ENCODE measurements at places on chromosomes 16 and 17. TPM values are rescaled to one million over a fixed set of nuclear protein-coding genes. Genes with fewer than 3 reads are reported as not detected.

The SPATA32 gene
- total RNA-seq = 0.56 TPM

The EFCAB5 gene
- 0.60 TPM for total RNA-seq

The OR1G1 gene
- not detected for total RNA-seq

The NPIPA3 gene
- total RNA-seq = 2.7 TPM

The CLDN7 gene
- 0.60 TPM for total RNA-seq

The SLC5A2 gene
- not detected for total RNA-seq

The EXOSC6 gene
- total RNA-seq = 42.1 TPM

The PDILT gene
- total RNA-seq = not detected

The GFAP gene
- not detected for total RNA-seq

The UTS2R gene
- total RNA-seq = 0.20 TPM

The TMEM114 gene
- not detected for total RNA-seq

The TBC1D24 gene
- total RNA-seq = 19.6 TPM

The KRTAP29-1 gene
- total RNA-seq = not detected

The RAB26 gene
- 0.70 TPM for total RNA-seq

The NOMO2 gene
- total RNA-seq = 121 TPM

The KRT20 gene
- not detected for total RNA-seq

The ZNF385C gene
- not detected for total RNA-seq

The GDPD3 gene
- 4.3 TPM for total RNA-seq

The CUEDC1 gene
- not detected for total RNA-seq

The APPBP2 gene
- total RNA-seq = 23.4 TPM

The DHODH gene
- total RNA-seq = 31.0 TPM

The DRC3 gene
- not detected for total RNA-seq

The PTGES3L gene
- total RNA-seq = 1.6 TPM

The FOXC2 gene
- total RNA-seq = not detected

The MFSD6L gene
- total RNA-seq = 0.13 TPM

The IST1 gene
- total RNA-seq = 156 TPM
